ENCODE measurements at places on chromosomes 12 and 14.

- no peak for DNase-seq
Observed at GRCh38 chr12:118358008-118358359, 14.7 kb downstream of the TAOK3 start.

DNA sequence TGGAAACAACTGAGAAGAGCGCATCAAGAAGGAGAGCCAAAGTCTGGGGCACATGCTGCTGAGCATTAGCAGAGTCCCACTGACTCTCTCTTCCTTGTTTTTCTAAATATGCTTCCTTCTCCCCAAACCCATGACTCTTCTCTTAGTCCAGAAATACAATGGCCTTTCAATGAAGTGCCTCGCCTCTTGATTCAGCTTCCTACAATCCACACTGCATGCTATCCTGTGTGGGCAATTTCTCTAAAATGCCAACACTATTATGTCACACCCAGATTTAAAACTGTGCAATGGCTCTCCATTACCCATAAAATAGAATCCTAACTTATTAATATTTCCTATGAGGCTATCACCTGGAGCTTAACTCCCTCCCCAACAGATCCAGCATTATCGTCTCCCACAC is 198.6 kb downstream of the RPAP3 start:
- DNase-seq: no peak

GRCh38 chr12:71941174-71941573 is 2.5 kb downstream of the TPH2 start:
- DNase-seq: no peak

GRCh38 chr12:80099259-80099658 is at the start of gene OTOGL:
OTOGL (plus strand) TSS chr12:80099537; CDS start chr12:80209432, 109,895 bp downstream.
- DNase-seq: no peak
